Vagina (tissue), 2 donors: ENCODE measurements at places on chromosomes 1 and 21.

GRCh38 chr1:30639881-30640452 is 83.4 kb downstream of the MATN1 start:
- H3K4me1 ChIP-seq, result no peaks in the 10 kb centered on the region
- no peak overlapping the region for H3K4me3 ChIP-seq
- DNase-seq, result no peak
- H3K27me3 ChIP-seq, result no peaks in the 10 kb centered on the region

DNA sequence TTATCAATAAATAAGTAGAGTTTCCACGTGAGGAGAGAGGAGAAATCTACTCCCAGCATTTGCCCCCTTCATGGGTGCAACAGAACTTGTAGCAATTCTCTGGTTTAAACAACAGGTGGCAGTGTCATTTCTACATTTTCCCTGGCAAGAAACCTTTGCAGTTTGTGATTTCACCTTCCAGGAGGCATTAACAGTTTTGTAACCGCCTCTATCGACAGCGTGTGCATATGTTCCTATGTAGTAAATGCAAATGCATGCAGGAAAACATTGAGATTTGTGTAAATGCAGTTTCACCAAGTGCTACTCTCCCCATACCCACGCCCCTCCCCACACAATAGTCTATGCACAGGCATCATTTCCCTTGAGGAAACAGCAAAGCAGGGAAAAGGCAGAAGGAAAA is 494.7 kb downstream of the SMYD3 start:
- H3K4me1 ChIP-seq, result no peaks in the 10 kb centered on the region
- H3K36me3 ChIP-seq, result no peaks in the 10 kb centered on the region
- H3K27me3 ChIP-seq, result no peaks in the 10 kb centered on the region
- H3K27ac ChIP-seq, result no peak overlapping the region

DNA sequence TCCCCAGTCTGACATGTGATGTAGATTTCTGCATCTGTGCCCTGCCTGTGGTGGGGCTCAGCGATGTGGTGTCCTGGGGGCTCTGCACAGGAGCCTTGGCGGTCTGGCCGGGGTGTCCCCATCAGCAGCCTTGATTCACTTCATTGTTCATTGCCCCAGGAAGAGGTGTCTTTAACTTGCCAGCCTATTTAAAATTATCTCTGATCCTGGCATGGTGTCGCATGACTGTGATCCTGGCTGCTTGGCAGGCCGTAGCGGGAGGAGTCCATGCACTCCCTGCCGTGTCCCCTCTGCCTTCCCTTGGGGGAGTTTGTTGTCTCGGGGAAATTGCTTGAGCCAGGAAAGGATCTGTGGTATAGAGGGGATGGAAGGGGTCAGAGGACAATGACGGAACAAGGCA is 59.9 kb downstream of the TRIM11 start:
- H3K4me3 ChIP-seq, result no peak overlapping the region
- DNase-seq, result no peak
- no peaks in the 10 kb centered on the region for H3K36me3 ChIP-seq
- no peaks in the 10 kb centered on the region for H3K4me1 ChIP-seq

DNA sequence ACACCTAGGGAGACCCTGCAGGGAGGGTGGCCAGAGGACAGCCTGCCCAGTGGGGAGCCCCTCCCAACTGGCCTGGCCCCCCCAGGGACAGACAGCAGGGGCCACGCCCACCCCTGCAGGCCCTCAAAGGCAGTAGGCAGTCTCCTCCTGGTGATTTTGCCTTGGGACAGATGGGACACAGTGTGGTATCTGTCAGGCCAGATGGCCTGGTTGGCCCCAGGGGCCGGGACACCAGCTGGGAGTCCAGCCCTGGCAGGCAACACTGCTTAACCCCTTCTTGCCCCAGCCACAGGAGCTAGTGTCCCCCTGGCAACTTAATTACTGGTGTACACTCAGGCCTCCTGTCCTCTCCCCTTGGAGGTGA is 17.8 kb downstream of the IFFO2 start:
- peak overlapping the region; percentile 6 for H3K27ac ChIP-seq
- no peaks in the 10 kb centered on the region for H3K27me3 ChIP-seq
- DNase-seq, result no peak
- H3K4me1 ChIP-seq, result peaks cover 49% of the 10 kb centered on the region
- H3K36me3 ChIP-seq, result no peaks in the 10 kb centered on the region

GRCh38 chr1:110480356-110481096 is 29.6 kb downstream of the PROK1 start:
- no peaks in the 10 kb centered on the region for H3K27me3 ChIP-seq
- H3K4me3 ChIP-seq, result no peak overlapping the region
- peaks cover 20% of the 10 kb centered on the region for H3K4me1 ChIP-seq
- no peak for DNase-seq
